ENCODE measurements at places on chromosomes 3 and 15.

GRCh38 chr3:192444096-192444790, 283.1 kb downstream of the FGF12 start:
- DNase-seq = no peak

DNA sequence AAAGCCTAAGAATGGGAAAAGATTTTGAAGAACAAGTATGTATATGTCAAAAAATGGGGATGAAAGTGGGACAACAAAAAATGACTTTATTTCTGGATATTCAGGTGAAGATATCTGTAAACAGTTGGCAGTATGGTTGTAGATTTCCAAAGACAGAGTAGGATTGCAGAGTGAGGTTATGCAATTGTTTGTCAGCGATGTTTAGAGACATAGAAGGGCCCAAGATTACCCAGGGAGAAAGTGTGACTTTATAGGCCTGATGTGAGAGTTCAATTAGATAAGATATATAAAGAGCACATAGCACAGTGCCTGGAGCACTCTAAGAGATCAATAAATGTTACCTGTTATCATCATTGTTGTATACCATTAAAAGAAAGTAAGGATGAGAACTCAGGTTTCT, 319.8 kb downstream of the DOCK3 start:
- no peak for DNase-seq

- DNase-seq = no peak
Measured at GRCh38 chr3:98057631-98058030, 22.5 kb upstream of the GABRR3 start.

DNA sequence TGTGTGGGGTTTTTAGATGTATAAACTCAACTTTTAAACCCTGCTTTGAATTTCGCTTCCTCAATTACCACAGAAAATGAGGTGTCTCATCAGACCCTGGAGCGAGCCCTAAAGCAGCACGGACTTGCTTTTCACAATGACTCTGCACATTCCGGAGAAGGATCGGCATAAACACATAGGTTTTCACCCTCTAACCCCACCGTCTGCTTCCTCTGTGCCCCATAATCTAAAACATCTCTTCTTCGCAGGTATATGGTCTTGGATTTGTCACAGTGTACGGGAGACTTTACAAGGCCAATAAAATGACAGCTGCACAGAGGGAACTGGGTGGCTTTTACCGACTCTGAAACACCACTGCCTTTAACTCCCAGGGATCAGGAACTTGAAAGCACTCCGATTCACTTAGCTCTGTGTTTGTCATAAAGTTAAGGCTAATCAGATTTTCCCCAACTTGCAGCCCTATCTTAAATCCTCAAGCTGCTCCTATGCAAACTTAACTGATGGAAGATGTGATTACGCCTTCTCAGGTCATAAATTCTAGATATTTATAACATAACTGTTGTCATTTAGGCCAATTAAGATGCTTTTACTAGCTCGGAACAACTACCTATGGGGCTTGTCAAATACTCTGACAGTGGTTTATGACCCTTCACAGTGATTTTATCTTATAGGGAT, 133.4 kb upstream of the WNT5A start:
- no peak for DNase-seq

DNA sequence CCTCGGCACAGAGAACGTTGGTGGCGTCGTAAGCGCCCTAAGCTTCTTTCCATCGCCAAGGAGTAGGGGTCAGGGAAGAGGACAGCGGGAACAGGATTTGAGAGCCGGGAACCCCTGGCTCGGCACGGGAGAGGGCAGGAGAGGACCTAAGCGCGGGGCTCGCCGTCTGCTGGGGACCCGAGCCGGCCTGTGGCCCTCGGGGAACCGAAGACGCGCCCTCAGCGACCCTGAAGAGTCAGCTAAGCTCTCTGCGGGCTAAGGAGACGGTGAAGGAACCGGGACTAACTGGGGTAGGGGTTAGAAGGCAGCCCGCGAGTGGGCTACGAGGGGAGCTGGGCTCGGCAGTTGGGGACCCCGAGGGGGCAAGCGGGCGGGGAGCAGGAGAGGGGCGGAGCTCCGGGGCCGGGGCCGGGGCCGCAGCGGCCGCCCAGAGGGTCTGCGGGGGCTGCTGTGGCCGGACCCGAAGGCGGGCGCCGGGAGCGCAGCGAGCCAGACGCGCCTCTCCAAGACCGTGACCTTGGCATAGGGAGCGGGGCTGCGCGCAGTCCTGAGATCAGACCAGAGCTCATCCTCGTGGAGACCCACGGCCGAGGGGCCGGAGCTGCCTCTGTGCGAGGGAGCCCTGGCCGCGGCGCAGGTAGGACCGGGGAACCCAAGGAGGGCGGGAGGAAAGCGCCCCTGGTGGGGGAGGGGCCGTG, 574 bp downstream of the CASR start:
- DNase-seq = no peak

DNA sequence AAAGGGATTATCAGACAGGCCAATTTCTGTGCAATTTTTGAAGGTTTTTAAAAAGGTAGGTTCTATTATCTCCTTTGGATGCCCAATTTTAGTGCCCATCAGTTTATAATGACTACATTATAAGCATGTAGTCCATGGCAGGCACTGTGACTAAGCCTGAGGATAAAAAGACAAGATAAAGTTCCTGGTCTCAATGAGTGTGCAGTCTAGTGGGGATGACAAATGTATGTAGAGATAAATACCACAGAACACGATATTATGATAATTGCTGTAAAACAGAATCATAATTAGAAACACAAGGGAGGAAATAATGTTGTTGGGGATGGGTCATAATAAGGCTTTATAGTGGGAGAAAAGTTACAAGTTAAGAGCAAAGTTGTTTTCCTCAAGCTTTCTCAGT, 163.1 kb downstream of the ZNF385D start:
- no peak for DNase-seq
